Muscle of leg (tissue), 16 donors: ENCODE measurements at places on chromosomes 4 and X. TPM values are rescaled to one million over a fixed set of nuclear protein-coding genes. Genes with fewer than 3 reads are reported as not detected.

Gene NKRF
- total RNA-seq, result 3.5 TPM

Gene FRMPD3
- 0.04 TPM for total RNA-seq

GRCh38 chr4:123478859-123479345 is 82.3 kb downstream of the SPRY1 start:
- DNase-seq, result peak; percentile 45

Gene CAPN6
- total RNA-seq, result 253 TPM

- DNase-seq, result no peak
These were observed 325.8 kb upstream of the GALNT7 start for GRCh38 chr4:172842779-172843178.

- no peak for DNase-seq
These were observed 35.4 kb downstream of the WDR1 start for GRCh38 chr4:10081218-10081606.

Gene UGT2B17
- not detected for total RNA-seq

- DNase-seq, result no peak
These were observed 79.7 kb downstream of the GRIA3 start for GRCh38 chrX:123263747-123264146.

Gene MAGED4B
- 30.1 TPM for total RNA-seq

Gene CYSLTR1
- total RNA-seq, result 11.1 TPM

Gene ADGRL3
- total RNA-seq, result 40.7 TPM
